HS-27A (cell line): ENCODE measurements at places on chromosomes 4 and X.

DNA sequence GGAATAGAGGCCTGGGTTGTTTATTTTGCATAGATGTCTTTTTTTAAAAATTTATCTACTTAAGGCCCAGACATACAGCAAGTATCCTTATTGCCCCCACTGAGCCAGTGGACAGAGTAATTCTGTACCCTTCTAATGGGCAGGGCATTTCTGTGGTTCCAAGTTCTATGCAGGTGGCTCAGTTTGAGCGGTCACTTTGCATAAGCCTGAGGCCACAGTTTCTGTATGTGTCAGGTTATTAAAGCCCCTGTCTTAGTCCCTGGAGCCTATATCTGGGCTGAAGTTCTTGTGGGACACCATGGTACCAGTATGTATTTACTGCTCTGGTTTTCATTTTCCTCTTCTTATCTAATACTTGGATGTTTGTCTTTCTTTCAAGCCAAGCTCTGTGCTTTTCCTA is 168.8 kb downstream of the MID1IP1 start:
- DNase-seq: no peak

- DNase-seq: peak; percentile 86
Measured at GRCh38 chr4:78560296-78560963, 8.9 kb downstream of the ANXA3 start.

DNA sequence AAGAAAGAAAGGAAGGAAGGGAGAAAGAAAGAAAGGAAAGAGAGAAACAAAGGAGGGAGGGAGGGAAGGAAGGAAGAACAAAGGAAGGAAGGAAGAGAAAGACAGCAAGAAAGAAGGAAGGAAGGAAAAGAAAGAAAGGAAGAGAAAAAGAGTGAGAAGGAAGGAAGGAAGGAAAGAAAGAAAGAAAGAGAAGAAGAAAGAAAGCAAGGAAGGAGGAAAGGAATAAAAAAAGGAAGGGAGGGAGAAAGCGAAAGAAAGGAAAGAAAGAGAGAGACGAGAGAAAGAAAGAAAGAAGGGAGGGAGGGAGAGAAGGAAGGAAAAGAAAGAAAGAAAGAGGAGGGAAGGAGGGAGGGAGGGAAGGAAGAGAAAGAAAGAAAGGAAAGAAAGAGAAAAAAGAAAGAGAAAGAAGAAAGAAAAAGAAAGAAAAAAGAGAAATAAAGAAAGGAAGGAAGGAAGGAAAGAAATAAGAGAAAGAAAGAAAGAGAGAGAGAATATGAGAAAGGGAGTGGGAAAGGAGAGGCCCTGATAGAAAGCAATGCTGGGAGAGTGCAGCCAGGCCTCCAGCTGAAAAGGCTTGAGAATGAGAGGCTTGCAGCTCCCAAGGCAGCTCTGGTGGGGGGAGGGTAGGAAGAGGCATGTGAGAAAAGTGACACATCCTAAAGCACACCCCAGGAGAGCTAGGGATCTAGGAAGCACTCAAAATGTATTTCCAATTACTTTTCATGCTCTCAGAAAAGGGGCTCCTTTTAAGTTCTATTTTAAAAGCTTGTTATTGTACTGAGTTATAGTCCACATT is 134.0 kb upstream of the ZIC3 start:
- DNase-seq: no peak

DNA sequence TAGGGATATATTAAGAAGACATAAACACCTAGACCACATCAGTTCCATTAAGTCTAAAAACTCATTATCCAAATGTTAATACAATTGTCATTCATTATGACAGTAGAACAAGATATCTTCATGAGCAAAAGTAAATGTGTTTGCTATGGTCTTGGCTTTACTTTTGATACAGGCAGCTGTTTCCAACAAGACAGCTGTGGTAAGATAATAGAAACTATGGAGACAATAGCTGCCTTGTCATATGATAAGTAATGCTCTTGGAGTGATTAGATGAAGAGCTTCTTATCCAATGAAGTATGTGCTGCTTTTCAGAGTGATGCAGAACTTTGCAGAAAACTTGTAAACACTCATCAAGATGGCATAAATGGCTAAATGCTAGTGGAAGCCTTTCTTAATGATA is 1066.0 kb downstream of the FSTL5 start:
- DNase-seq: no peak

DNA sequence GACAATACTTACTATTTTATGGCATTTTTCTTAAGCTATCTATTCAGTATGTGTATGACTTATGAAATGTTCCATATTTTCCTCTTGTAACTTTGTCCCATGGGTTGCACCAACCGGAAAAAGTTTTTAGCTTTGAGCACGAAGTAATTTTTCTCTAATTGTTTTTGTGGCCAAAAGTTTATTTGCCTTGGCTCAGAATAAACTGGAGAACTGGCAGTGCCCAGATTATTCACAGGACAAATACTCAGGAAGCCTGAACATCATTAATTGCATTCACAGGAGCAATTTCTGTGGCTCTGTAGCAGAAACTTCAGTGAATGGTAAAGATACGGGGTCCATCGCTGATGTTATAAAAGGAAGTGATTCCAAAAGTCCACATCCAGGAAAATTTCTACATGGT is 184.5 kb downstream of the ARHGAP10 start:
- DNase-seq: no peak

GRCh38 chr4:26529479-26529878 is 39.2 kb upstream of the CCKAR start:
- DNase-seq: no peak

- no peak for DNase-seq
Measured at GRCh38 chr4:156396534-156396933, 442.9 kb upstream of the CTSO start.

- no peak for DNase-seq
Measured at GRCh38 chrX:7946960-7947359, 19.7 kb upstream of the PNPLA4 start.

GRCh38 chr4:90174621-90175023 is 47.4 kb downstream of the CCSER1 start:
- no peak for DNase-seq

DNA sequence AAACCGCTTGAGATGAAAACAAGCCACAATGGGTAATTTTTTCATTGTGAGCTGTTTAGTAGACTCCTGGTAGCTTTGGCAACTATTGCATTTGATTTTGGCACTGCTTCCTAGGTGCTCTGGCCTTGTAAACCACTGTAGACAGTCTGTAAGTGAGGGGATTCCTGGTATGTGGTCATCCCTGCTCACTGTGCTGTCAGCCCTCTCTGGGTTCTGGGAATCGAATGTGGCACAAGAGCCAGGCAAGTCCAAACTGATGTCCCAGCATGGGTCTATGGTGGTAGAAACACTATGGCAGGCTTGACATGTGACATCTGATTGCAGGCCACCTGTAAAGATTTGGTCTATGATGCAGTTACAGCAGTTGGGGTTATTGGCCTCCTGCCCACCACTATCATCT is 2.5 kb downstream of the USP51 start:
- DNase-seq: no peak

GRCh38 chr4:2432991-2433530 is 14.3 kb downstream of the CFAP99 start:
- DNase-seq: no peak

DNA sequence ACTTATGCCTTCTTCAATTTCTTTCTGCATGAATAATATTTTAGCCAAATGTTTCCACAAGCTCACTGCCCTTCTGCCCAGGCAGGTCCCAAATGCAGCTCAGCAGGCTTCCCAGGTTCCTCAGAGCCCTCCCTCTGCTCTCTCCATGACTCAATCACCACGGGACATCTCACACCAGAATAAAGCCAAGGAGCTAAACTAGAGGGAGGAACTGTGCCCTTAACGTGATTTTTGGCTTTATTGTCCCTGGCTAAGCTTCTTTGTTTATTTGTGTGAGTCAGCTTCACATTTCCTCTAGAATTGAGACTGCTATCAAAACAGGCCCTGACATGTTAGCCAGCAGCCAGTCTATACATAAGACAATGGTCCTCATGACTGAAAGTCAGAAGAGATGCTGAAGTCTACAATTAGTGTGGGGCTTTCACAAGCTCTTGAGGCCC is 186.4 kb upstream of the GALNT7 start:
- DNase-seq: no peak

DNA sequence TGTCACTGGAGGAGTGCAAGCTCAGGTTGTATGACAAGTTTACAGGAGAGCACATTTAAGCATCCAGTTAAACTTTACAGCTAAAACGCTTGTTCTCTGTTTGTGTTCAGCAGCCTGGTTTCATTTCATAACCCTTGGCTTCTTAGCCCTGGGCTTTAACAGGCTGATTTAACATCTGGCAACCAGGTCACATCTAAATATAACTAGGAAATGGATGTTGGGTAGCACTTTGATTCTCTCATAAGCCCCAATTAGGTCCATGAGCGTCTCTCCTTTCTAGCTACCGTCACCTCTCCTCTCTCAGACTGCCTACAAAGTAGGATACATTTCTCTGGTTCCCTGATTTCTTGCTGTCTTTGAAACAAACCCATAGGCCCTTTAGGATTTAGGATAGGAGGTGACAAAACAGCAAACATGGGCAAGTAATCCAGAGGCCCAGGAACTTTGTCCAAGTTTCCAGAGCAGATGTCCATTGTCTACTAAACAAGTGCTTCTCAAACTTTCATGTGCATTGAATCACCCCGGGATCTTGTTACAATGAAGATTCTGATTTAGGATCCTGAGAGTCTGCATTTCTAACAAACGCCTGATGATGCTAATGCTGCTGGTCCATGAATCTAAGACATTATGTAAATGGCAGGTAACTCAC is 22.5 kb downstream of the OTUD6A start:
- DNase-seq: no peak

- DNase-seq: no peak
Measured at GRCh38 chrX:9471571-9471985, 6.7 kb downstream of the TBL1X start.

- no peak for DNase-seq
Measured at GRCh38 chr4:87529187-87529586, at the start of gene SPARCL1. Gene SPARCL1 (minus strand): TSS chr4:87529376. CDS start chr4:87499574, 29,802 bp downstream.

- no peak for DNase-seq
Measured at GRCh38 chr4:107843391-107843790, 18.7 kb downstream of the SGMS2 start.

DNA sequence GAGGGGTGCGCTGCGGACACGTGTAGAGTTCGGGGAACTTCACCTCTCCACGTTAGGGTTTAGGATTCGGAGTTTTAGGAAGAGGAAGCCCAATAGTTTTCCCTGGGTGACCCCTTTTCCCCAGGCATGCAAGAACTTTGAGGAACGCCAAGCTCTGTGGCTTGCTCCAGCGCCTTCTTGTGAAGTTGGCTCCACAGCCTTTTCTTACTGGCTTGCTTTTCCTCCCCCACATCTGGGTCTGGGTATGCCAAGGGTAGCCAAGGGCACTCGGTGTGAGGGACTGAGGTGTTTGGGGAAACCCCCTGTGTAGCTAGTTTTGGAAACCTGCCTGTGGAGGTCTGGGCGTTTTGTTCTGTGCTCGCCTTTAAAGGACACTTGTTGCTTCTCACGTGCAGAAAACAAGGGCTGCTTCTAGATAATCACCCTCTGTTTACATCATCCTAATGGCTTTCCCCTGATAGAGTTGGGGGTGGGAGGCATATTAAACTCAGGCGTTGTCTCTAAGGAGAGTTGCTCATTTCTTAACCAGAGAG is 746 bp downstream of the EDNRA start:
- no peak for DNase-seq
